ENCODE measurements at places on chromosomes 12 and 14.

- peak; percentile 85 for DNase-seq
These were observed 19.3 kb upstream of the SERPINA6 start for GRCh38 chr14:94342334-94342934.

DNA sequence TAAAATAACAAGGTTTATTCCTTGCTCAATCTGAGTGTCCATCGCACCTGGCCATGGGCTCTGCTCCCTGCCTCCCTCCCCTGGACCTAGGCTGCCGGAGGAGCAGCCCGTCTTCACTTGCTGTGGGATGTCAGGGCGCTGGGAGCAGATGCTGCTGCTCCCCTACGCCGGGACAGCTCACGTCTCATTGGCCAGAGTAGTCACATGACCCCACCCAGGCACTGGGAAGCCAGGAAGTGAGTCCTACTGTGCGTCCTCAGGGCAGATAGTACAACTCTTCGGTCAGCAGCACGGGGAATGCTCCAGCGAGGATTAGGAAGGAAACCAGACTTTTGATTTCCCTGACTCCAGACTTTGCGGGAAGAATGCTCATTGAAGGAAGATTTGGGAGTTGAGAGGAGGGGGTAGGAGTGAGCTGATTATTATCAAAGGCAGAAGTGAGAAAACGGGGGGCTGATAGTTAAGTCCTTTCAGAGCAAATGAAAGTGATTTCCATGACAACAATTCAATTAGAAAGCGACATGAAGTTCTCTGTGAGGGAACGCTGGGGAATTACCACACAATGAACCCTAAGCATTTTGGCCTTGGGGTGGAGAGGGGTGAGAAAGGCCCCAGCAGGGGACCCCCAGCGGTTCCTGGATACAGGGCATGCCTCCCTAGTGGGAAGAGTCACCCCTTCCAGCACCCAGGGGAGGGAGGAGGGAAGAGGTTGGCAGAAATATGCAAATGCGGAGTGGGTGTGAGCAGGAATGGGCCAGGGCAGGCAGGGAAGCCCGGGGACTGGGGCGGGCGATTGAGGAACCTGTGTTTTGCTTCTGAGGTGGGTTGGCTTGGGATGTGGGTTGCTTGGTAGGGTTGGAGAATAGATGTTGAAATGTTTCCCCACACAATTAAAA, 215.5 kb downstream of the AACS start:
- DNase-seq = no peak

- no peak for DNase-seq
These were observed 29.4 kb downstream of the PLEKHG7 start for GRCh38 chr12:92732216-92732615.

DNA sequence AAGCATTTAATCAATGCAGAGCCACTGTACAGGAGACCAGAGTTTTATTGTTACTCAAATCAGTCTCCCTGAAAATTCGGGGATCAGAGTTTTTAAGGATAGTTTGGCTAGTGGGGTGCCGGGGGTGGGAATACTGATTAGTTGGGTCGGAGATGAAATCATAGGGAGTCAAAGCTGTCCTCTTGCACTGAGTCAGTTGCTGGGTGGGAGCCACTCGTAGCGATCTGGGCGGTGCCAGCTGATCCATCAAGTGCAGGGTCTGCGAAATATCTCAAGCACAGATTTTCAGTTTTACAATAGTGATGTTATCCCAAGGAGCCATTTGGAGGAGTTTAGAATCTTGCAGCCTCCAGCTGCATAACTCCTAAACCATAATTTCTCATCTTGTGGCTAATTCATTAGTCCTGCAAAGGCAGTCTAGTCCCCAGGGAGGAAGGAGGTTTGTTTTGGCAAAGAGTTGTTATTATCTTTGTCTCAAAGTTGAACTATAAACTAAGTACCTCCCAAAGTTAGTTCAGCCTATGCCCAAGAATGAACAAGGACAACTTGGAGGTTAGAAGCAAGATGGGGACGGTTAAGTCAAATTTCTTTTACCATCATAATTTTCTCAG, 169.4 kb upstream of the PLEKHG7 start:
- no peak for DNase-seq

DNA sequence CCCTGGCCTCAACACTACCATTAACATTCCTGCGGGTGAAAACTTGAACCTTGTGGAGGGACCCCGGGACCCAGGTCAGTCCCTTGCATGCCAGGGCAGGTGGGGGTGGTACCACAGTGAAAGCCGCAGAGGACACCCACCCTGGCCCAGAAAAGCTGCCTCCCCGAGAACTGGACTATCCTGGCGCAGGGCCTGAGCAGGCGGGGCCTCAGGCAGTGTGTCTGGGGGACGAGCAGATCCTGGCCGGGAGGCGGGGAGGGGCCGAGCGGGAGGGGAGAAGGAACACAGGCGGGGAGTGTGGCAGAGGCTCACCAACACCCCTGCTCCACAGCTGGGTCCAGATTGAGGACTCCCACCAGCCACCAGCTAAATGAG, 10.0 kb downstream of the AHNAK2 start:
- DNase-seq = peak; percentile 69

All from right lung (tissue), 10 donors.